ENCODE measurements at places on chromosomes 2 and 18.

DNA sequence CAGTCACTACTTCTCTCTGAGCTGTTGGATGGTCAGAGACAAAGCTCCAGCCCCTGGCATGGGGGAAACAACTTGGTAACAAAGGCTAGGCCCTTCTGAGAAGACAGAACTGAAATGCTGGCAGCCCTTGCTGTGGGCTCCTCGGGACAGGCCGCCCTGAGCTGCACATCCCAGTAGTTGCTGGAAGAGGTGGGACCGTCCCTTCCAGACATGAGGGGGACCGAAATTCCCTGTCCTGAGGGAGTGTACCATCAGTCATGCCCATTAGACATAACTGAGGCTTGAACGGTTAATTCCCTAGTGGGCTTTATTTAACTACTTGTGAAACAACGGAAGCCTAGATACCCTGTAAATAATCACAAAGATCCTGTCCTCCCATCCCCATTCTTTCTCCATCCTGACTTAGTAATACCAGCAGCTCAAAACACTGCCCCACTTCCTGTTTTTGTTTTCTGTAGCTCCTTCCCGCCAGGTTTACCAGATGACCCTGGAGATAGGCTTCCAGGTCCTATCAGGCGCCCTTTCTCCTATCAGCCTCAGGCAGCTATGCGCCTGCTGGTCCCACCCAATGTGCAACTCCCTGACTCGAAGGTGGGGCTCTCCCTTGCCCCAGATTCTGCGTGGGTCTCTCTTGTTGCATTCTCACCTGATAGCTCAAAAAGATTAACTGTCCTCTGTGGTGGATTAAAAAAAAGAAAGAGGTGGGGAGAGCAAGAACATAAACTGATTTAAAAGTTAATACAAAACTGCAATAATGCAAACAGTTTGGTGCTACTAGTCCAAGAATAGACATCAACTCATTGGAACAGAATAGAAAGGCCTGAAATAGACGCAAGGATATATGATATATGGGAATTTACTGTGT is 37.0 kb upstream of the NT5DC4 start:
- DNase-seq: no peak

DNA sequence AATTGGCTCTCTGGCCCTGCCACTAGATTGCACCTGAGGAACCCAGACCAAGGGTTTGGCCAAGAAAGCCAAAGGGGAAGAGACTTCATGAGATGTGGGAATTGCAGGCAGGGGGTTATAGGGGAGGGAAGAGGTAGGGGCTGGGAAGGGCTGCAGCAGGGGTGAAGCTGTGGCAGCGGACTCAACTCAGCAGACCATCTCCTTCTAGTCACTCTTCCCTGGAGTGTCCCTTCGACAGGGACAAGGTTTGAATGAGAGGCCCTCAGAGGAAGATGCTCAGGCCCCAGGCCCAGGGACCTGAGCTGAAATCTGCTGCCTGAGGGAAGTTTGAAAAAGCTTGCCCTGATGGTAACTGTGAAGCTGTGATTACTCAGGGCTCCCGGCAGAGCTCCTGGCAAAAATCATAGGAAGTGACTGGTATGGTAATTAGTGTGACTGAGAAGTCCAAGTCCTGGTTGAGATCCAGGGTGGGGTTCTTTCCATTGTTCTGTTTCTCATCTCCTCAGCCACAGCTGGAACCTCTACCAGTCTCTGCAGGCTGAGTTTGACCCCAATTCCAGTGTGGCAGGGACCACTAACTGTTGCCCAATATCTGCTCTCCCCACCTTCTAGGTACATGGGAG is 300.9 kb downstream of the CYP26B1 start:
- no peak for DNase-seq

DNA sequence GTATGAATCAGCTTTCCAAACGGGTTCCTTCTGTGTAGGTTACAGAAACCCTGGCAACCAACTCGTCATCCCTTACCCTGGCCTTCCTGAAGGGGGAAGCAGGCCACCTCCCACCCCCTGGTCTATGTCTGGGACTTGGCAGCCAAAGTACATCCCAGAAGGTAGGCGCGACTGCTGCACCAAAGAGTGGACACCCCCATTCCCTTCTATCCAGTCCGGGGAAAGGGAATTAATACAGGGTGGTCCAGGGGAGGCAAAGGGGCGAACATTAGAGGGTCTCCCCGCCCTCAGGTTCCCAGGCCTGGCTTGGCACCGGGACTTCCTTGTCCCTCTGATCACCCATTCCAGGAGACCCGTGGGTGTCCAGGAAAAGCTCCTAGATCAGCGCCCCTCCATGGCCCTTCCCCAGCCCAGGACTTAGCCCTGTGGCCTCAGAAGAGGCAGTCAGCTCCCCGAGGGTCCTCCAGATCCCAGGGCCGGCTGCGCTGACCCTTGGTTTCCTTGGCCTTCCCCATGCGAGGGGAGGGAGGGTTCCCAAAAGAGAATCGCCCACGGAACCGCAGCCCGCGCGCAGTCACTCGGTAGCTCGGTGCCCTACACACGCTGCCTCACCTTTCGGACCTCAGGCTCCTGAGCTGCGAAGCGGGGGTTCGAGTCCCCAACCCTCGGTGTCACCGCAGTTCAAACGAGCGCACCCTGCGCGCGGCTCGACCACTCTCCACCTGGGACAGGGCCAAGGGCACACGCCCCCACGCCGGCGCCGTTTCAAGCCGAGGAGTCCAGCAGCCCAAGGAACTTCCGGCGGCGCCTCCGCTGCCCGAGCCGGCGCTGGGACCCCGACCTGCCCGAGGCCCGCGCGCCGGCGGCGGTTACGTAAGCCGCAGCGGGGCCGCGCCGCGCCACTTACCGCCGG is at the start of gene PER2:
Gene PER2 (minus strand): TSS at position 874 of the 913 bp plus-strand sequence. CDS start 10,674 bp downstream, outside the sequence.
- peak; percentile 25 for DNase-seq

DNA sequence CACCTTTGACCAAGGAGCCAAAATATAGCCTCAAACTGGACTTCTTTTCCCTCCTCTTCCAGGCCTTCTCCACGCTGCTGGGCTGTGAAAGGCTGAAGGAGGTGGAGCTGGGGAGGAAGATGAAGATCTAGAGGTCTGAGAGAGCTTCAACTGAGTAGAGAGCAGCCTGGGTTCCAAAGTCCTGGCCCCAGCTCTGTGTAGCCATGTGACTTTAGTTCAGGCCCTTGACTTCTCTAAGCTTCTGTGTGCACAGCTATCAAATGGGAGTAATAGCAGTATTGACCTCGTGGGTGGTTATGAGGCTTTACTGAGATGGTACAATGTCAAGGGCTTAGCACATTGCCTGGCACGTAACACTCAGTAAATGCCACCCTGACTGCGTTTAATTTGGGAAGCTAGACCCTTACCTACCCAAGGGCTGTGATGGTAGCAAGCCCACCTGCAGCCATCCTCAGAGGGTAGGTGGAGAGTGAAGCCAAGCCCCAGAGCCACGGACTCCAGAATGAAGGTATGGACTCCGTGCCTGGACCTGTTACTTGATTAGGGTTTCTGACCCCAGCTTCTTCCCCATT is 38.4 kb downstream of the SERTAD2 start:
- DNase-seq: no peak

DNA sequence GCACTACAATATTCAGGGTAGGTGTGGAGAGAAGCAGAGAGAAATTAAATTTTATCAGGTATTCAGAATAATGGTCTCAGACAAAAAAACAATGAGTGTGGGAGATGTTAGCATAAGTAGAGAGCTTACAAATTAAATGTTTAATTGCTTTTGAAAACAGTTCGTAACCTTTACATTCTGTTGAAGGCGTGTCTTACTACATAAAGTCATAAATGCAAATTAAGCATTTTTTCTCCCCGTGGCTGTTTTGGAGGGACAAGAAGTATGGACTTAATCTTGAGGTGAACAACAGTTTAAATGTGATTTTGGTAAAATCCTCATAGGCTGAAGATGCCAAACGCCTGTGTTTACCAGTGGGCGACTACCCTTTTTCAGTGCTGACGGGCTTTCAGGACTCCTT is 55.8 kb downstream of the OXER1 start:
- no peak for DNase-seq

DNA sequence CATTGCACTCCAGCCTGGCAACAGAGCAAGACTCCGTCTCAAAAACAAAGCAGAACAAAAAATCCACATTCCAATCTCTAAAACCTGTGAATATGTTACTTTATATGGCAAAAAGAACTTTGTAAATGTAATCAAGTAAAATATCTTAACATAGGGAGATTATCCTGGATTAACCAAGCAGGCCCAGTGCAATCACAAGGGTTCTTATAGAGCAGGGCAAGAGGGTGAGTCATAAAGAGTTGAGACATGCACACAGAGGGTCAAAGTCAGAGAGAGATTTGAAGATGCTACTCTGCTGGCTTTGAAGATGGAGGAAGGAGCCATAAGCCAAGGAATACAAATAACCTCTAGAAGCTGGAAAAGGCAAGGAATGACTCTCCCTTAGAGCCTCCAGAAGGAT is 60.9 kb upstream of the SLC9A2 start:
- DNase-seq: no peak

GRCh38 chr2:64987956-64988419 is 1.2 kb upstream of the SLC1A4 start:
- DNase-seq: no peak

- DNase-seq: no peak
Observed at GRCh38 chr2:164198256-164198655, 423.0 kb downstream of the GRB14 start.

DNA sequence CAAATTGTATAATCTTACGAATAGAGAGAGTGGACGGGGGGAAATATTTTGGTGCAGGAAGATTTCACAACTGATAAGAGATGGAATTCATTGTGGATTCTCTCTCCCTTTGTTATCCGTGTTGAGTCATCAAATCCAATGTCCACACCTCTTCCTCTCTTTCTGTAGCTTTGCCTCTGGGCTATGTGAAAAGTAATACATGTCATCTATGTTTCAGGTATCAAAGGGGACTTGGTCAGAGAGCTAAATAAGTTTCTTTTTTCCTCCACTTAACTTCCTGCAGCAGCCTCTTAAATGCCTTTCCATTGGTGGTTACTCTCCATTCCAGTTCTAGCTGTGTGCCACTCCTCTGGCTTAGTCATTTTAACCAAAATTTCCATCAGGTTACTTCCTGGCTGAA is 169.3 kb upstream of the NXPH2 start:
- DNase-seq: no peak

DNA sequence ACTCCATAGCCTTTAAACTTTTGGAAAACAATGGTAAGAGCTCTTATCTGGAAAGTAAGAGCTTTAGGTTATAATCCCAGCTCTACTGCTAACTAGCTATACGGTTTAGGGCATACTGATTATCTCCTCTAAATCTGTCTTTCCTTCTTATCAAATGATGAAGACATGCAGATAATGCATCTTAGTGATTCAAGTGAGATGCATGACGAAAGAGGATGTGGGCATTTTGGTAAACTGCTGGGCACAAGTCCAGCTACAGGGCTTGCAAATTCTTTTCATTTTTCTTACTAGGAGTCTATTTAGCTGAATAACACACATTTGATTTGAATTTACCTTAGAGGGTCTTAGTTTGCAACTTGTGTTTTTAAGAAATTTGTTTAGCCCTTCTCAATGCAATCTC is 1604.8 kb upstream of the ZEB2 start:
- no peak for DNase-seq

DNA sequence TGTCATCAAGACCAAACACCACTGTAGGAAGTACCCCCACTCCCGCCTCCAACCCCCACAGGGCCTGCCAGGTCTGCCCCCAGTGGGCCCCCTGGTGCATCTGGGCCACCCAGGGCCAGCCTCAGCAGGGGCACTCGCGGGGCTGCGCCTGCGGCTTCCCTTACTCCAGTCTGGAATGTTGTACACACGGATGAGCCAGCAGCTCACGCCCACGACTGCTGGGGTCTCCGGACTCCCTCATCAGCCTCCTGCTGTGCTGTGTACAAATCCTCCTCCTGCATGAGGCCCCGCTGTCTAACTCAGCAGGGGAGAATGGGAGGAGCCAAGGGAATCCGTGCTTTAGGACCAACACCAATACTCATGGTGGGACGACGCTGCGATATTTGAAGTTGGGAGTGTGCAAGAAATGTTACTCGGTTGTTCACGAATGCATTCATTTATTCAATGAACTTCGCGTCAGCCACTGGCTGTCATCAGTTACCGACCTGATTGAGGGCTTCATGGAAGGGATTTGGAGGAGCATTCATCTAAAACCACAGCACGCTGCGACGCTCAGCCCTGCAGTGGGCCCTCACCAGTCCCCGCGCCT is 654 bp upstream of the ASB1 start:
- DNase-seq: no peak

DNA sequence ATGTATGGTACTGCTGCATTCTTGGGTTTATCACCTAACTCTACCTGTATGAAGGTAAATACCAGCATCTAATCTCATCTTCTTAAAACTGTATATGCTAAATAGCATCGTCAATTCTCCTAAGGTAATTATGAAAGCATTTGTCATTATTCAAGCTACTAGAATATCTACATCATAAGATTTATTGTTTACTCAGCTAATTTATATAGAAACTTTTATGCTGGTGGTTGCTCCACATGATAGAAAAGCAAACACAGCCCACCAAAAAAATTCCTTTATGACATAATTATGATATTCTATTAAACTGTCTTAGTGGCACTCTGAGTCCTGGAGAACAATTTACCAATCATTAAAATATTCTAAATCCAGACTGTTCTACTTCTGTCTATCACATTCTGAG is 1226.1 kb upstream of the NRXN1 start:
- DNase-seq: no peak

DNA sequence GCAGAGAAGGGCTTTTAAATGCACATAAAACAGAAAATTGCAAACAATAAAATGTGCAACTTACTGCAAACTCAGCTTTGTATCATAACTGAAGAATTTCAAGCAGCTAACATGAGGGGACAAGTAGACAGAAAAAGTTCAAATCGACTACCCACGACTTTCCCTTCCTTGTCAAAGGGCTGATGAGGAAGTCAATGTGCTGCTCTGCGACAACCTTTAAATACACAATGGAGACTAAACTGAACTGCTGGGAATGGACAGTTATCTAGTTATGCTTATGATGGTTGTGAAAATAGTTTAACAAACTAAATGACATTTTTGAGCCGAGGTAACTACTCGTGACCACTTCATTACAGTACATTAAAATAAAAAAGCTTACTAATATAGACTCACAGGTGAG is 84.1 kb downstream of the INO80D start:
- DNase-seq: no peak

GRCh38 chr2:51778806-51779205 is 746.9 kb upstream of the NRXN1 start:
- no peak for DNase-seq

DNA sequence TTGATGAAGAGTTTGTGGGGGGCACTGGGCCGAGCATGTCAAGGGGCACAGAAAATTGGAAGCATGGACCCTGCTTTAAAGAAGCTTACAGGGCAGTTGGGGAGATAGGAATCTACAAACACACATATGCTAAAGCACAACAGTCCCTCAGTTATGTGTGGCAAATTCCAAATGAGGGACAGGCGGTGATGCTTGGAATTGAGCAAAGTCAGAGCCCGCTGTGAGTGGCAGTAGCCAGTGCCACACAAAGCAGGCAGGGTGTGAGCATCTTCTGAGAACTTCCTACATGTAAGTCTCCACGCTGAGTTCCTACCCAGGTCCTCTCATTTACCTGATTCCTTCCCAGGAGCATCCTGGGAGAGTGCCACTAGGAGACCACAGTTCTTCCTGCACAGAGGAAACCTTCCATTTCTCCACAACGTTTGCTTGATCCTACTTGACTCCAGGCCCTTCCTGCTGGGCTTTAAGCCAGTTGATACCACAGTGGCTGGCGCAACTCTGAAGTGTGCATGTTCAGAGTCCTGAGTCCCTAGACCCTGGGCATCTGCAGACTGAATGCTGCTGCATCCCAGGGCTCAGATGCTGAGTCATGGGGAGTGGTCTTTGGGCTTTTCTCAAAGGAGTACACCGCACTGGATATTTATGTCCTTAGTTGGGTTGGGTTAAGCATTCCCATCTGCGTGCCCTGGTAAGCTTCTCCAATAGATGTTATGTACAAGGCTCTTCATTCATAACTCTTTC is 287.3 kb upstream of the REV1 start:
- DNase-seq: no peak

GRCh38 chr2:113068706-113069485 is 1.1 kb downstream of the IL1F10 start:
- no peak for DNase-seq

Measured in stimulated activated CD4-positive, alpha-beta T cell treated with anti-CD3 and anti-CD28 coated beads, TNF-alpha, amount 100 ng/mL, for 4 hours (primary cell).